ENCODE measurements at places on chromosomes 4 and X. TPM values are rescaled to one million over a fixed set of nuclear protein-coding genes. Genes with fewer than 3 reads are reported as not detected.

CFAP299 gene
- total RNA-seq, result not detected

CXCL8 gene
- 1.2 TPM for total RNA-seq

RASL11B gene
- 0.63 TPM for total RNA-seq

GPM6B gene
- not detected for total RNA-seq

MTTP gene
- total RNA-seq, result not detected

ODAPH gene
- not detected for total RNA-seq

PABPC5 gene
- total RNA-seq, result not detected

TLR3 gene
- total RNA-seq, result 0.25 TPM

CTAG2 gene
- 13.4 TPM for total RNA-seq

PIR gene
- total RNA-seq, result 0.78 TPM

HTATSF1 gene
- 30.1 TPM for total RNA-seq

NPNT gene
- total RNA-seq, result not detected

All from naive thymus-derived CD8-positive, alpha-beta T cell (primary cell).